Thoracic aorta (tissue), 2 donors: ENCODE measurements at places on chromosomes 1 and 21. TPM values are rescaled to one million over a fixed set of nuclear protein-coding genes. Genes with fewer than 3 reads are reported as not detected.

MAP3K7CL gene
- total RNA-seq = 41.2 TPM

UCHL5 gene
- 40.8 TPM for total RNA-seq

DNA sequence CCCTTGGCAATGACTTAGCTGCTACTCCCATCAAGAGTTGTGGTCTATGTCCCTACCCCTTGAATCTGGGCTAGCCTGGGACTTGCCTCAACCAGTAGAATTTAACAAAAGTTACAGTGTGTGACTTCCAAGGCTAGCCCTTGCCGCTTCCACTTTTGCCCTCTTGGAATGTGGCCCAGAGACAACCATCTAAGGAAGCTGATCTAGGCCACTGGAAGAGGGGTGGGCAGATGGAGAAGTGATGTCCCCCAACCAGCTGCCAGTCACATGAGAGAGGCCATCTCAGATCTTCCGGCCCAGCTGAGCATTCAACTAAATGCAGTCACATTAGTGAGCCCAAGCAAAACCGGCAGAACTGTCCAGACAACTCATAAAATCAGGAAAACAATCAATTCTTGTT is 115.1 kb downstream of the TOMM20 start:
- no peak for DNase-seq

GRCh38 chr1:203340112-203340790 is 10.7 kb downstream of the FMOD start:
- DNase-seq = no peak

RASAL2 gene
- total RNA-seq = 38.0 TPM

FCER1G gene
- total RNA-seq = 101 TPM

- DNase-seq = no peak
These were observed 18.4 kb downstream of the RSPO1 start for GRCh38 chr1:37616330-37616729.

PARS2 gene
- total RNA-seq = 2.8 TPM

GRCh38 chr1:182667848-182668505 is 16.4 kb downstream of the RGS8 start:
- DNase-seq = no peak

GRCh38 chr1:40014253-40014706 is 26.2 kb upstream of the CAP1 start:
- DNase-seq = no peak

GRCh38 chr21:42164064-42164789 is 54.7 kb upstream of the ABCG1 start:
- no peak for DNase-seq

GRCh38 chr1:119688810-119689209 is 22.9 kb upstream of the PHGDH start:
- DNase-seq = no peak

DNA sequence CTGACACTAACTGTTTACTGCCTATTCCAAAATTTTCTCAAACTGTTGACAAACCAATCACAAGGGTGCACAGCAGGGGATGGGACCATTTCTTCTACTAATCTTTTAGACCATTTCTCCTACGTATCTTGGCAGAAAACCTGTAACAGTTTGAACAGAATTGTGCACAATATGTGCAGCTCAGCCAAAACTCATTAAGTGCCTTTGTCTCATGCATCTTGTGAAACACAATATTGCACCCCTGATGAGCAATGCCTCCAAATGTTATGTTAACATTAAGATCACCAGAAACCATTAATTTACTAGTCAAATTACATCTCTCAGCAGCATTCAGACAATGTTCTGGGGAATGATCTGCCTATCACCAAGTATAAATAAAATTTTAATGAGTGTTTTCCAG is 247.5 kb downstream of the NRIP1 start:
- DNase-seq = no peak

RHD gene
- not detected for total RNA-seq

OR2AK2 gene
- not detected for total RNA-seq

DNA sequence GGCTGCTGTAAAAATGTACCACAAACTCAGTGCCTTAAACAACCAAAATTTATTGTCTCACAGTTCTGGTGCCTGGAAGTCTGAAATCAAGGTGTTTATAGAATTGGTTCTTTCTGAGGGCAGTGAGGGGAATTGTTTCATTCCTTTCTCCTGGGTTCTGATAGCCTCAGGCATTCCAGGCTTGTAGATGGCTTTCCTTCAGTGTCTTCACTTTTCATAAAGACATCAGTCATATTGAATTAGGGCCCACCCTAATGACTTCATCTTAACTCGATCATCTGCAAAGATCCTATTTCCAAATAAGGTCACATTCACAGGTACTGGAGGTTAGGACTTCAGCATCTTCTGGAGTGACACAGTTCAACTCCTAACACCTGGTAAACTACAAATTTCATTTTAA is 15.0 kb downstream of the CDKN2C start:
- no peak for DNase-seq

DNA sequence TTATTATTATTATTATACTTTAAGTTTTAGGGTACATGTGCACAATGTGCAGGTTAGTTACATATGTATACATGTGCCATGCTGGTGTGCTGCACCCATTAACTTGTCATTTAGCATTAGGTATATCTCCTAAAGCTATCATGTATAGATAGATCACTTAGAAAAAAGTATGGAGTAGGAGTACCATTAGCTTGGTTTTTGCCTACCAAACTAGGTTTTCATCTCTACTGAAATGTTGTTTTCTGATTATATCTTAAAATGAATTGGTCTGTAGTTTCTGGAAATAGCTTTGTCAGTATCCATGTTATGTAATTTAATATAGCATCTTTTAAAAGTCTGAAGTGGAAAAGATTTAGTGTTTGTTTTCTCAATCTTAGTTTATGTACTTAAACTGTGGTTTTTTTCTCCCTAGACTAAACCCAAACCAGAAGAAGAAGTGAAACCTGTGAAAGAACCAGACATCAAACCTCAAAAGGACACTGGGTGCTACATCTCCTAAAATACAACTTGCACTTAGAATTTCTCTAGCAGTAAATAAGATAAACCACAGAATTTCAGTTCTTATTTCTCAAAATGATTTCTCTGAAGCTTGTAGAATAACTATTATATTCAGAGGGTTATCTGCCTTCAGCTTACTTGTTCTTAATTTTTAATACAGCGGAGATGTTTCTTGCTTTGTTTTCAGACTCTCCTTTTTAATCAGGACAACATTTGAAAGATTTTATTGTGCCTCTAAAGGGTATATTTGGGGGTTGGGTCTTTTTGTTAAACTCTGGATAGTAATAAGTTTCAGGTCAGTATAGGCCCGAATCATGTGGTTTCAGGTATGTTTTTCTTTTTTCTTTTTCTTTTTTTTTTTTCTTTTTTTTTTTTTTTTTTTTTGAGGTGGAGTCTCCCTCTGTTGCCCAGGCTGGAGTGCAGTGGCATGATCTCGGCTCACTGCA is 4.5 kb upstream of the FAM177B start:
- no peak for DNase-seq

KCNJ10 gene
- total RNA-seq = not detected

ILF2 gene
- total RNA-seq = 75.7 TPM

DNA sequence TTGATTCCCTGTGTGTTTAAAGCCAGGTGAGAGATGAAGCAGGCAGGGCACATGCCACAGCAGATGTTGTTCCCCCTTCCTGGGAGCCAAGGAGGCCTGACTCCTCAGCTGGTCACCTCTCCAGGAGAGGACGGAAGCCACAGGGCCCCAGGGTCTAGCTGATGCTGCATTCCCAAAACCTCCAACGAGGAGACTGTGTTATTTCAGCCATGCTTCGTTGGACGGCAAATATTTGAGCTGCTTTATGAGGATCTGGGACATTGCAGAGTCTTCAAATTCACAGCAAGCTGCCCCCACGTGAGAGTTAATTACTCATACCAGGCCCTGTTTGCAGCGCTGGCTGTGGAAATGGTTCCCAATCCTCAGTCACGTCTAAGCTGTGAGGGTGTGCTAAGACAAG is 85.3 kb downstream of the CDC7 start:
- DNase-seq = no peak

GRCh38 chr1:2628933-2629626 is 3.7 kb downstream of the MMEL1 start:
- no peak for DNase-seq

DNA sequence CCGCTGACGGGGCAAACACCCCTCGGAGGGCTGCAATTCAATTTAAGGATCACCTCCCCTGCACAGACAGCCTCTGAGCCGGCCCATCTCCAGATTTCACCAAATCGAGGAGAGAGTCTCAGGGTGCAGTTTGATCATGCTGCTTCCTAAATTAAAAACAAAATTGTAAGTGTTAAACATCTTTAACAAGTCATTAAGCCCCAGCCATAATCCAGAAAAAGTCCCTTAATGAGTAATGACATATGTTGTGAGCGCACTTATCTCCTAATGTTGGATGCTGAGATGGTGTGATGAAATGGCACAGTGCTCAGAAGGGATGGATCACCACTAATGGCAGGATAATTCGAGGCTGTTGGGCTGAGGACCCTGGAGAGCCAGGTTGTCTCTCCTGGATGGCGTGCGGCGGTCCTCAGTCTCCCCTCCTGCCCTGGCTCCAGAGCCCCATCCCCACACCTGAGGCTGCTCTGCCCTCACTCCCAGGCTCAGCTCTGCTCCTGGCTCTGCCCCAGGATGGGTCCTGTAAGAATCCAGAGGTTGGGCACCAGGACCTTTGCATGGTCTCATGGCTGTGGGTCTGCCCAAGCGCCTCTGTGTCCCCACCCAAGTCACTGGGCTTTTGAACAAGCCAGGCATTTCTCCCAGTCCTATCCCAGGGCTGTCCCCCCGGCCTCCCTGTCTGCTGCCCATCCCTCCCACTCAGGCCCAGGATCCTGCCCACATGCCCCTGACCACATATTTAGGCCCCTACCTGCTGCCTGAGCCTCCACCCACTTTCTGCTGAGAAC is 224.4 kb upstream of the POU3F1 start:
- DNase-seq = no peak

DNA sequence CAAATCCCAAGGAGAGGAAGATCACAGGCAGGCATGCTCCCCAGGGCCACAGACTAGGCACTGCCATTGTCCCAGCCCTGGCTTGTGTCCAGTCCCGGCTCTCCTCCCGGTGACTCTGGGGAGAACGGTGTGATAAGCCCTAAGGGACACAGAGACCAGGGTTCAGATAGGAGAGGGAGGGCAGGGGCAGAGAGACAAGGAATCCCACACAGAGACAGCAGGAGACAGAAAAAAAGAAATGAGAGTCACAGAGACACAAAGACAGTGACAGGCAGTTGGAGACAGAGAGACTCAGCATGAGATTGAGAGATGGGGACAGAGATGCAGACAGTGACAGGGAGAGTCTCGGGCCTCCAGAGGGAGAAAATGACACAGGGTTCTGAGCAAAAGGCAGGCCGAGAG is 361 bp downstream of the INSRR start:
- DNase-seq = no peak

RPS6KC1 gene
- 20.7 TPM for total RNA-seq

GRCh38 chr21:43694437-43695079 is 24.4 kb upstream of the PDXK start:
- no peak for DNase-seq

GRCh38 chr1:21497466-21498061 is 11.7 kb upstream of the ALPL start:
- no peak for DNase-seq

PROX1 gene
- total RNA-seq = 0.21 TPM

- DNase-seq = no peak
These were observed 107.9 kb downstream of the LMO4 start for GRCh38 chr1:87436534-87436933.

GRCh38 chr1:66925558-66925910 is 744 bp downstream of the MIER1 start:
- DNase-seq = no peak

DNA sequence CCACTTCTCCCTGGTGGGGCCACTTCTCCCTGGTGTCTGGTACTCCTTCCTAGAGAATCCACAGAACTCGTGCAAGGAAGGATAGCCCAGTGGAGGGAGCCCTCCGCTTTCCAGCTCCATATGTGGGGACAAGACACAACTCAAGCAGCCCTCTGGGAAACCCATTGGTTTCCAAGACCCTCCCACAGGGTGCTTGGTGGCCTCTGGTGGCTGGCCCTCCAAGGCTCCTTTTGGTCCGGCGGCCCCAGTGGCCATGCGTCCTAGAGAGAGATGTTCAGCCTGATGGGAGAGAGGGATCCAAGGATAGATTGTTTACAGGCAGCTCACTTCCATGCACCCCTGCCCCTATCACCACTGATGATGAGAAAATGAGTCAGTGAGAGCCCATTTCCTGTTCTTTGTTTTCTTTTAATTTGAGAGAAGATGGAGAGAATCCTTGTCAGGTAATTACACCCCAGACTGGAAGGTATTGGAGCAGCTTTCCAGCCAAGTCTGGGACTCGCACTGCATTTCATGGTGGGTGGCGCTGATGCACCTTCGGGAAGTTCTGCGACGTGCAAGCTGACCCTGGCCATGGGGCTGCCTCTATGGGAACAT is 486.2 kb upstream of the VAMP3 start:
- DNase-seq = no peak

FCER1A gene
- 2.7 TPM for total RNA-seq

NHLH1 gene
- total RNA-seq = 0.14 TPM

OR2L13 gene
- total RNA-seq = not detected

GRCh38 chr1:39788758-39789570 is at the start of gene BMP8B:
TSS of gene BMP8B (minus strand) at chr1:39788865. CDS start at chr1:39788485, 380 bp downstream.
- DNase-seq = no peak

PTPN14 gene
- 33.3 TPM for total RNA-seq

DNA sequence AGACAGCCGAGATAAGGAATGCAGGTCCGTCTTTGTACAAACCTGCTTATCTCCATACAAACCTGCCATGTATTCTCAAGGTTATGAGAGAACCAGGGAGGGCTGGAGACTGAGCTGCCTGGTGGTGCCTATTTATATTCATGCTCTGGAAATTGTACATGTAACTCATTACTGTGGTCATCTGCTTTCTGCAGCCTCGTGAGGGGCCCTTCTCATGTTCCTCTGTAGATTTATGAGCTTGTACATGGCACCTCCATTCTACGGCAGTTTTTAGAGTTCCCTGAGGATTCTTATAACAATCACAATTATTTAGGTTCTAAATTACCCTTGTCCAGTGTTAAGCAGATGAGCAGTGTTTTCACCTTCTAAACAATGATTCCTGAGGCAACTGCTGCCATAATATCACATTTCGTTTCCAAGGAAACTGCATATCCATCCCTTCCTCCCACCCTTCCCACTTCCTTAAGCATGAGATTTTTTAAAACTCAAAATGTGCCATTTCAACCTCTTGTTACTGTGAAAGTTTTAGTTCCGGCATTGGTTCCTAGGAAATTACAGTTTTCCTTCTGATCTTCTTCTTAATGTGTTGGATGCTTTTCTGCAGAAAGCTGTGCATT is 112.1 kb downstream of the ST6GALNAC3 start:
- no peak for DNase-seq

PAPPA2 gene
- 2.0 TPM for total RNA-seq

WNT3A gene
- not detected for total RNA-seq

DNA sequence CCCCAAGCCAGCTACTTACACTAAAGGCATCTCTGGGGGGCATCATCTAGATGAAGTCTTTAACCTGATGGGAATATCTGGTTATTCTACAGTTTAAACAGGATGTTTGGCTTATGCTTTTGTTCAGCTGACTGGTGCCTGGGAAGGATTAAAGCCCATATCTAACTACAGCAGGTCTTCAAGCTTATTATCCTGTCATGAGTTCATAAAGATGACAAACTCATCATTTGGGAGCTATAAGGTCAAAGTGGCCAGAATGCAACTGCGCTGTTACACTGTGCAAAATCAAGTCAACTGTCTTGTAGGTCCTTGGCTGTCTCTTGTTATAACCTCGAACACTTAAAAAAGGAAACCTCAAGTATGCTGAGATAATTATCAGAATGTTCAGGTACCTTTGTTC is 18.6 kb upstream of the MOB3C start:
- no peak for DNase-seq
